ENCODE measurements at places on chromosomes 2 and 18. TPM values are rescaled to one million over a fixed set of nuclear protein-coding genes. Genes with fewer than 3 reads are reported as not detected.
A peak's percentile ranks its signal among the peaks of the same experiment; 100 is the strongest.

DNA sequence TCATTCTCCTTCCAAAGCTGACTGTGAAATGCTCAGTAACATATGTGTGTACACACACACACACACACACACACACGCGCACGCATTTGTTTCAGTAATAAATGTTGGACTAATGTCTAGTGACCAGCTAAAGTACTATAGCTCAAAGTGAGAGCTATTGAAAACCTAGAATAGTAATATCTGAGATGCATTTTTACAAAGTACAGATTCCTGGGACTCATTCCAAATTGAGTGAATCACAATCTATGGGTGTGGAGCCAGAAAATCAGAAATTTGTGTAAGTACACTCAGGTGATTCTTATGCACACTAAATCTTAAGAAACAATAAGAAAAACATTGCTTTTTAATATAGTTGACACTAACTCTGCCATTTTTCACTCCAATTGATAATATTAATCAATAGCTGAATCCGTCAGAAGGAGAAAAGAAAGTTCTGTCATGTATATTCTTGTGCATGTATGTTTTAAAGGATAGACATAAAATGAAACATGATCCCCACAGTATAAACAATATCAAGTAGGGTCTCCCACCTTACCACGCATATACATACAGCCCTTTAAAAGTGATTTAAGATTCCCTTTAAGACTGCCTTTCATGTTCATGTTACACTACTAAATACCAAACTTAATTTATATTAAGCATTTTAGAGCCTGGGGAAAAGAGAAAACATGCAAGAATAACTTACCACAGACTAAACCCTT lies 123.5 kb downstream of the ATAD2B start:
- no peak overlapping the region for H3K27ac ChIP-seq
- DNase-seq = no peak
- H3K27me3 ChIP-seq = no peaks in the 10 kb centered on the region
- peaks cover 2% of the 10 kb centered on the region for H3K36me3 ChIP-seq
- no peaks in the 10 kb centered on the region for H3K4me1 ChIP-seq

DNA sequence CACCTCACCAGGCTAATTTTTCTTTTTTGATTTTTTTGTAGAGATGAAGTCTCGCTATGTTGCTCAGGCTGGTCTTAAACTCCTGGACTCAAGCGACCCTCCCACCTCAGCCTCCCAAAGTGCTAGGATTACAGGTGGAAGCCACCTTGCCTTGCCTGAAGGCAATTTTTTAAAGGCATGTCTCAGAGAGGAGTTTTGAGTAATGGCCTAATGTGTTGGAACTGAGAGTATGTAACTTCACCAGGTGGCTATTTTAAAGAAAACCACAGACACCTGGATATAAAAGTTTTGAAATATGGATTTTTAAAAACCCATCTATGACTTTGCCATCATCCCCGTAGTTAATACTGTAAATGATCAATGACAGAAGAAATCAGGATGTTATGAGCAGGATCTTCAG lies 119.8 kb upstream of the ATP8B1 start:
- no peak for DNase-seq
- no peak overlapping the region for H3K27ac ChIP-seq
- H3K36me3 ChIP-seq = no peaks in the 10 kb centered on the region
- H3K27me3 ChIP-seq = peaks cover 23% of the 10 kb centered on the region
- H3K4me3 ChIP-seq = no peak overlapping the region

DNA sequence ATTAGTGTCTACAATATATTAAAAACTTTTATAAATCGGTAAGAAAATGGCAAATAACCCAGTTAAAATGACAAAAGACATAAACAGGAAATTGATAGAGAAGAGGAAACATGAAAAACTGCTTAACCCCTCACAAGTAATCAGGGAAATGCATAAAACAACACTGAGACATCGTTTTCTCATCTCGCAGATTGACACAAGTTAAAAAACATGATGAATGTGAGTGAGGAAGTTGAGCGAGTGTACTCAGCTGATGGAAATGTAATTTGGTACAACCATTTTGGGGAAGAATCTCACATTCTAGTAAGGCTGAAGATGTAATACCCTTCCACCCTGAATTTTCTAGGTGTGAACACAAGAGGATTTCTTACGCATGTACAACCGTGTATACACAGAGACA lies 18.0 kb upstream of the THOC1 start:
- H3K4me3 ChIP-seq = no peak overlapping the region
- peaks cover 5% of the 10 kb centered on the region for H3K4me1 ChIP-seq
- H3K27me3 ChIP-seq = peaks cover 35% of the 10 kb centered on the region
- no peaks in the 10 kb centered on the region for H3K36me3 ChIP-seq
- no peak overlapping the region for H3K27ac ChIP-seq

DNA sequence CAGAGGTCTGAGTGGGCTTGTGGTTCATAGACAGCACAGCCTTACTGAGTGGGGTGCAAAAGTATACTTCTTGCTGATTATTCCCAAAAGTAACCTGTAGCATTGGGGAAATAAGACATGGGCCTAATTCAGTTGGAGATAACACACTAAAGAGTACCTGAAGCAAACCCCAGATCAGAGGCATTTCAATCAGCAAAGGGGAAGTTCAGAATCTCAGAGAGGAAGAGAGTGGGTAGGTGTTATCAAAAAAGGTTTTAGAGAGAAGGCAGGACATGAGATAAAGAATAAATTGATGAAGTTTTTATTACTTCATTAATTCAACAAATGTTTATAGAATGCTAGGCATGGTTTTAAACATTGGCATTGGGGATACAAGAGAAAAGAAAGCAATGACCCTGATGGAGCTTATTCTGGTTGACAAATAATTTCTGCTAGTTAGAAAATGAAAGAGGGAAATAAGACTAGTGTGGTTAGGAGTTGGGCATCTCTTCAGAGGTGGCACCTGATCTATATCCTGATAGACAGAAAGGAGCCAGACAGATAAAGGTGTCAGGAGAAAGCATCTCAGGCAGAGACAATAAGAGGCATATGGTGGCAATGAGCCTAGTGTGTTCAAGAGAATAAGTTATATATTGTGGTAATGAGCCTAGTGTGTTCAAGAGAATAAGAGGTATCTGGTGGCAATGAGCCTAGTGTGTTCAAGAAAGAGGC lies 153.8 kb upstream of the SETBP1 start:
- no peak for DNase-seq
- H3K36me3 ChIP-seq = no peaks in the 10 kb centered on the region
- H3K27me3 ChIP-seq = no peaks in the 10 kb centered on the region

- no peaks in the 10 kb centered on the region for H3K27me3 ChIP-seq
- H3K36me3 ChIP-seq = no peaks in the 10 kb centered on the region
- H3K4me1 ChIP-seq = no peaks in the 10 kb centered on the region
- no peak overlapping the region for H3K4me3 ChIP-seq
- H3K27ac ChIP-seq = no peak overlapping the region
Observed at GRCh38 chr2:168730344-168730743, 72.1 kb upstream of the NOSTRIN start.

DNA sequence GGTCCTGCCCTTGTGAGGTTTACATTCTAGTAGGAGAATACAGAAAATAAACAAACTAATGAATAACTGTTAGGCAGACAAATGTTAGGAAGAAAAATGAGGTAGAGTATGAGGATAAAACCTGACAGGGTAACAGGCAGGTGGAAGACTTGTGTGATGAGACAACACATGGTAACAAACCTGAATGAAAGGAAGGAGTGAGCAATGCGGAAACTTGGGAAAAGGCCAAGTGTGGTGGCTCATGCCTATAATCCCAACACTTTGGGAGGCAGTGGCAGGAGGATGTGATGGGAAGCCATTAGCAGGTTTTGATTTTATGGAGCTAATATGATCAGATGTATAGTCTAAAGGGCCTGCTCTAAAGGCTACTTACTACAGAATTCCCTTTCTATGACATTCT lies 74.2 kb downstream of the INO80D start:
- DNase-seq = no peak
- H3K36me3 ChIP-seq = peaks cover 28% of the 10 kb centered on the region
- no peaks in the 10 kb centered on the region for H3K4me1 ChIP-seq
- no peak overlapping the region for H3K4me3 ChIP-seq

- H3K27me3 ChIP-seq = peaks cover 6% of the 10 kb centered on the region
- no peaks in the 10 kb centered on the region for H3K36me3 ChIP-seq
- H3K4me3 ChIP-seq = no peak overlapping the region
- DNase-seq = peak; percentile 21
- peak overlapping the region; percentile 17 for H3K27ac ChIP-seq
- H3K4me1 ChIP-seq = no peaks in the 10 kb centered on the region
Observed at GRCh38 chr2:88669482-88670214, 21.8 kb upstream of the RPIA start.

DNA sequence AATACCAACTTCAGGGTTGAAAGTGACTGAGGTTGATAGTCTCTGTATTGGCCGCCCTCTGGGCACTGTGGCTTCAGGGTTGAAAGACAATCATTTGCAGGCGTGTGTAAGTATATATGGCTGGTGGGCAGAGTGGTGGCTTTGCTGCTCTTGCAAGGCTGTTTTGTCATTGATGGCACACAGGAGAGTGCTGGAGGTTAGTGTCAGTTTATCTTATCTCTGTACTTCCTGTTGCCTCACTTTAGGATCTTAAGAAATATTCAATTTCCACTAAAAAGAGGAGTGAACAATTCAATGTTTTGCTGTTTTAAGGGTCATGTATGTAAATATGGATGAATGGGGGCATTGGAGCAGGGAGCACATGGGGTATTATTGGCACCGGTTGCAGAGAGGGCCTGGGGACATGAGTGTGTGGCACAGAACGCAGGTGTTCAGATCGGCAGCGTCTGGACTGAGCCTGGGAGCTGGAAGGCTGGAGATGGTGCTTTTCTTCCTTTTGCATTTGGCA lies 51.5 kb downstream of the NCK2 start:
- no peaks in the 10 kb centered on the region for H3K27me3 ChIP-seq
- DNase-seq = peak; percentile 52
- peak overlapping the region; percentile 99 for H3K27ac ChIP-seq
- peaks cover 97% of the 10 kb centered on the region for H3K4me1 ChIP-seq
- peak overlapping the region; percentile 88 for H3K4me3 ChIP-seq

GRCh38 chr2:974054-974453 lies 23.4 kb downstream of the SNTG2 start:
- peak; percentile 63 for DNase-seq
- H3K4me1 ChIP-seq = peaks cover 50% of the 10 kb centered on the region
- peaks cover 7% of the 10 kb centered on the region for H3K27me3 ChIP-seq
- peak overlapping the region; percentile 30 for H3K4me3 ChIP-seq

- H3K27ac ChIP-seq = no peak overlapping the region
- no peaks in the 10 kb centered on the region for H3K27me3 ChIP-seq
- H3K4me3 ChIP-seq = no peak overlapping the region
Observed at GRCh38 chr2:5748946-5749345, 56.8 kb downstream of the SOX11 start.

DNA sequence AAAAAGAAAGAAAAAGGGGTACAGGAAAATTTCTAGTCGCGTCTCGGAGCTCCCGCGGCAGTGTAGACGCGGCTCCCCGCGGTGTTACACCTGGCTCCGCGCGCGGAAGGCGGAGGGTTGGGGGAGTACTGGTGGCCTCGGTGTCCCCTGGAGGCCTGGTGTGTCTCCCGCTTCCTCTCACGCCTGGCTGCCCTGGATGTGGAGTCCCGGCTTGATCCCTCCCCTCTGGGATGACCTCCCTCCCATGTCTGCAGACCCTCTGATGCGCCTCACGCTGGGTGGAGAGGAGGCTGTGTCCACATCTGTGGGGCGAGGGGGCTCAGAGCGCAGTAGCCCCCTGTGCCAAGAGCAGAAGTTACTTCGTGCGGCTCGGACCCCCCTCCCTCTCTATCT lies 1.2 kb downstream of the KIF5C start:
- peaks cover 18% of the 10 kb centered on the region for H3K4me1 ChIP-seq
- H3K4me3 ChIP-seq = peak overlapping the region; percentile 90
- H3K27me3 ChIP-seq = peaks cover 20% of the 10 kb centered on the region
- H3K27ac ChIP-seq = no peak overlapping the region
- H3K36me3 ChIP-seq = peaks cover 2% of the 10 kb centered on the region
- peak; percentile 39 for DNase-seq

- no peak for DNase-seq
- H3K27ac ChIP-seq = no peak overlapping the region
- no peaks in the 10 kb centered on the region for H3K27me3 ChIP-seq
- peaks cover 41% of the 10 kb centered on the region for H3K4me1 ChIP-seq
- H3K36me3 ChIP-seq = peaks cover 2% of the 10 kb centered on the region
Observed at GRCh38 chr18:35075132-35075531, 33.9 kb downstream of the MAPRE2 start.

DNA sequence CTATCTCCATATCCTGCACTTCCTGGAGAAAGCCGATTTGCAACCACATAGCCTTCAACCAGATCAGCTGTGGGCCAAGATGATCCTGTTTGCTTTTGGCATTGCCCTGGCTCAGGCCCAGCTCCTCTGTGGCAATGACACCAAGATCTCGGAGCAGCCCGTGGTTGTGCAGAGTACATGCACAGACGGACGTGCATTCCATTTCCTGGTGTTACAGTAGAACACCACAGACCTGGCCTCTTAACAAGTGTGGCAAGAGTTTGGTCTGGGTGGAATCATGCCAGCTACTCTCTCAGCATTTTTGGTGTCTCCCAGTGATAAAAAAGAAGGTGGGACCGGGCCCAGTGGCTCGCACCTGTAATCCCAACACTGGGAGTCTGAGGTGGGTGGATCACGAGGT lies 20.0 kb downstream of the MALT1 start:
- no peaks in the 10 kb centered on the region for H3K27me3 ChIP-seq
- H3K4me3 ChIP-seq = no peak overlapping the region
- peaks cover 37% of the 10 kb centered on the region for H3K4me1 ChIP-seq
- no peak for DNase-seq
- peaks cover 35% of the 10 kb centered on the region for H3K36me3 ChIP-seq

DNA sequence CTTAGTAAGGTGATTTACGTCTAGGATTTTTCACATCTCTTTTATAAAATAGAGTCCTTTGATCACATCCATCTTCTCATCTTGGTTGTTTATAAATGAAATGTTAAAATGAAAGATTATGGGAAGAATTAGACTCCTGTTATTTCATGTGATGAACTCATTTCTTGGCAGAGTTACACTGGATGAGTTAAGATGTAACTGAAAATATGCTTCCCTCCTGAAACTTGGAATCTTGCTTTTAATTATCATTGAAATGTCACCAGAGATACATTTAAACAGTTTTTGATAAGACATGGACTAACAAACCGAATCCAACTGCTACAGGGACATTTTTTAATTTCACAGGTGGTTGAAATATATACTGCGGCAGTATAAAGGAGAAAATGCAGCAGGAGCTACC lies 274.0 kb downstream of the DLGAP1 start:
- no peak for DNase-seq
- no peaks in the 10 kb centered on the region for H3K36me3 ChIP-seq
- no peaks in the 10 kb centered on the region for H3K27me3 ChIP-seq
- H3K27ac ChIP-seq = no peak overlapping the region
- no peaks in the 10 kb centered on the region for H3K4me1 ChIP-seq

DNA sequence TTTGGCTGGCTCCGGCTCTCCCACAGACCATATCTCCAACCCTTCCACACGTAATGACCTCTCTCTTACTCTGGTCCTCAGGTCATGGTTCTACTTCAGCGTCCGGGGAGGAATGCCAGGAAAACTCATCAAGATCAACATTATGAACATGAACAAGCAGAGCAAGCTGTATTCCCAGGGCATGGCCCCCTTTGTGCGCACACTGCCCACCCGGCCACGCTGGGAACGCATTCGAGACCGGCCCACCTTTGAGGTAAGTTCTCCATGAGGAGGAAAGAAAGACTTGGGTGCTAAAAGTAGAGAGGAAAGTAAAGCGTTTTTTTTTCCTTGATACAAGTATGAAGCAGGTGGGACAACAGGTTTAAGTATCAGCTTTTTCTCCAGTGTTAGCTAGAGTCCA lies 1.9 kb downstream of the AGBL5 start:
- DNase-seq = no peak
- H3K27me3 ChIP-seq = no peaks in the 10 kb centered on the region
- peaks cover 27% of the 10 kb centered on the region for H3K4me1 ChIP-seq
- H3K36me3 ChIP-seq = peaks cover 7% of the 10 kb centered on the region
- H3K4me3 ChIP-seq = no peak overlapping the region

TGFA gene
- total RNA-seq = 2.5 TPM

PLCD4 gene
- total RNA-seq = 0.24 TPM

OSBPL6 gene
- total RNA-seq = 6.1 TPM

IFIH1 gene
- 37.8 TPM for total RNA-seq
